ENCODE measurements at places on chromosomes 3 and 15.
A peak's percentile ranks its signal among the peaks of the same experiment; 100 is the strongest.

- DNase-seq, result no peak
These were observed 40.2 kb downstream of the TMEM212 start for GRCh38 chr3:171883257-171883892.

GRCh38 chr15:46312133-46312740 lies 677.4 kb downstream of the SQOR start:
- DNase-seq, result peak; percentile 2

DNA sequence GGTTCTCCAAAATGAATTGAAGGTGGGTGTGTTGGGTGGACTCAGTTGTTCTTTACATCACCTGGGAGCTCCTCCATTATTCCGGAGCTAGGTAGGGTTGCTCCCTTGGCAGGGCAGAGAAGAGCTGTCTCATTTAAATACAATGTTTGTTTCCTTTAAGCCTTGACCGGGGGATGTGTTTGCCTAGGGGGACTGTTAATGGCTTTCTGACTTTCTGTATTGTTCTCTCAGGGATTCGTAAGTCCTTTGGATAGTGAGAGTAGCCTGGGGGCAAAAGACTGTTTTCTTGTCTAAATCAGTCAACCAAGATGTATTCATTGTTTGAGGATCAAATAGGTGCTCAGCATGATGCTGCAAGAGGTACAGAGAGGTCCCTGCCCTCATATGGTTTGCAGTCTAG lies 71.1 kb downstream of the CDAN1 start:
- DNase-seq, result no peak

DNA sequence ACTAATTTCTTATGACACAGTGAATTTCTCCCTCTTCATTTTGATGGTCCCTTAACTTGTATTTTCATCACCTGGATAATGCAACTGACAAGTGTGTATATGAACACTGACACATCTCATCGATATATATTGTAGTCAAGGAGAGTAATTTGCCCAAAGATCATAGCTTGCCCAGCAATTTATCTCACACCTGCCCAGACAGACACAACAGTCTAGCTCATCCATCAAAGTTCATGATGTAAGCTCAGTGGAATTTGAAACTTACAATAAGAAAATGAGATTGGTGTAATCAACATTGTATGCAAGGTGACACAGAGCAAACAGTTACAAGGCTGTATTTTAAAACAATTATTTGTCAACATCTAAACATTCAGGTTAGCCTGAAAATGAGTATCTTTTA lies 805.8 kb downstream of the NAALADL2 start:
- DNase-seq, result no peak

DNA sequence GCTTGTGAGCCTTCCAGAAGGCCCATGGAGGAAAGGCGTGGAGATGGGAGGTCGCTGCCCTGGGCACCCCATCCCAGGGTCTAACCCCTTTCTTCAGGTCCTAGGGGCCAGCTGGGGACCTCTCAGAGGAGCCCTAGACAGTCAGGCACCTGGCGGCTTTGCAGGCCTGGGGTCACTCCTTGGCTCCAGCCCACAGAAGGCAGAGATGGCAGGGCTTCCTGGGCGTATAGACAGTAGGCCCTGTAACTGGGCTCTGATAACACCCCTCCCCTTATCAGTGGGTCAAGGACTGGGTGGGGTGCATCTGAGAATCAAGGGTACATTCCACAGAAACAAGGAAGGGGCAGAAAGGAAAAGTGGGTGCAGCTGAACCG lies 16.7 kb downstream of the ZDHHC19 start:
- DNase-seq, result no peak

GRCh38 chr3:50588759-50589433 lies 19.6 kb downstream of the HEMK1 start:
- no peak for DNase-seq

DNA sequence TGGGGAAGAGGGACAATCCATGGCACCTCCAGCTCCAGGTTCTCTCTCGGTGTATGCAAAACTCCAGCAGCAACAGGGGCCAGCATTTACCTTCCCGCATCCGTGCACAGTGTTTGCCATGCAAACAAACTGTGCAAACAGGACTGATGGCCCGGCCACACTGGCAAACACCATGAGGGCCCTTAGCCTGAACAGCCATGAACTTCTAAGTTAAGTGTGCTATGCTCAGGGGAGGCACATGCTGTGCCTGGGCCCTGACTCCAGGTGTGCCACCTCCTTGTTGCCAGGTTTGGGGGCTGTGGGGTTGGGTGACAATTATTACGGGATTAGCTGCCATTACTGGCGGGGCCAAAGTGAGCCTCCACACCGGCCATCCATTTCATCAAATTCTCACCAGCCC lies 57.5 kb downstream of the CACNA2D2 start:
- DNase-seq, result no peak

DNA sequence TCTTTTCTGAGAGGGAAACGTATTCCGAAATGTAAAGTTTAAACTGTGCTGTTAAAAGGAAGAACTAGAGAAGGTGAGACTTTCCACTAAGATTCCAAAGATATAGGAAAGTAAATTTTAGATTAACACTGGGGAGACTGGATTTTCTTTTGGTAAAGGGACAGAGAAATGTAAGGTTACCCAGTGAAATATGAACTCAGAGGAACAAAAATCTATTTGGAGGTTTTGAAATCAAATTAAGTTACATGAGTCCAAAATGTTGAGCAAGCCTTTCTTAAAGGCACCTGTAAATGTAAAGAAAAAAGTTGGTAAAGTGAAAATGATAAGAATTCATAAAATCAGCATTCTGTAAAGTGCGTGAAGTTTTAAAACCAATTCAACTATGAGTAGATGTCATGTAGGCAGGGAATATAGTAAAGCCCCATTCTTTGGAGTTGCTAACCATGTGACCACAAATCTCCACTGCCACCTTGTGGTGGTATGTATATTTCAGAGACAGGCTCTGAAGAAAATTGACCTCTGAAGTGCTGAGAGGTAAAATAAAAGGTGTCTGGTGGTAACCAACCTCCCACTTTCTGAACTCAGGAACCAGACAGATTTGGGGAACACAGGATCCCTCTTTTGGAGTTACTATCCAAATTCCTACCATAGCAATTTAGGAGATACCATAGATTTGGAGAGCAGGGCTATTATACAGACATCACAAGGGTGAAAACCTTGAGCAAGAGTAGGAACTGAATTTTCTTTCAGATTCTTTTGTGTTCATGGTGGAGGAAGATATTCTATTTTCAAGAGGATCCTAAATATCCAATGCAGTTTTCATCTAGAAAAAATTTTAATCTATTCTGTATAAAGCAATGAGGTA lies 215.3 kb downstream of the ROBO2 start:
- peak; percentile 12 for DNase-seq

- DNase-seq, result no peak
These were observed 102.0 kb downstream of the LMLN start for GRCh38 chr3:198062068-198062465.

DNA sequence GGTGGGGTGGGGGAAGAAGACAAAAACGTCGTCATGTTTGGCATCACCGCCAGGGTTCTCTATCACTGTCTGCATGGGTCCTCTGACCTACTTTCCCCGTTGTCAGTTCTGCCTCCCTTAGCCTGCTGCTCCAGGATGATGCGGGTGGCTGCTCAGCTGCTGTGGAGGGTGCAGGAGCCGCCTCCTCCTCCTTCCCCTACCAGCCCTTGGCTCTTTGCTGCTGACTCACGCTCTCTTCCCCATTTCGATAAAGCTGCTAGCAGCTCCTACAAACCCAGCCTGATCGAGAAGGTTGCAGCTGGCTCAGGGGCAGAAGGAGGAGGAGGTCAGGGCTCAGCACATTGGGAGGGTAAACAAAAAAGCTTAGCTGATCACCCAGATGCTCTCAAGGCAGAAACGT lies 49.5 kb upstream of the SEC13 start:
- DNase-seq, result peak; percentile 66

GRCh38 chr3:122416966-122417365 lies 1.1 kb upstream of the WDR5B start:
- DNase-seq, result no peak

GRCh38 chr15:35852818-35853624 lies 307.1 kb upstream of the DPH6 start:
- DNase-seq, result no peak

- no peak for DNase-seq
These were observed 109.5 kb downstream of the PEX5L start for GRCh38 chr3:179927191-179927590.

DNA sequence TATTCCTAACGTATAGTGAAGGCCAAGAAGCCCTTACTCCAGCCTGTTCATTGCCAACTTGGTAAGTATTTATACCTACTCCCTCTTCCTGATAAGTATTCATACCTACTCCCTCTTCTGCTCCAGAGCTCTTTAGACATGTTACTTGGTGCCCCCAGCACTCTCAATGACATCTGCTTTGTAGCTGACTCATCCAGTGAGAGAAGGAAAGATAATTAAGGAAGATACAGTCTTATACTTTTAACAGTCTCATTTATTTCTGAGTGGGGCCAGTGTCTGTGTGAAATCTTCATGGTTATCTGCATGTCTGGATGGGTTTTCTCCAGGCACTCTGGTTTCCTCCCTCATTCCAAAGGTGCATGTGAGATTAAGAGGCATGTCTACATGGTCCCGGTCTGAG lies 698.7 kb downstream of the FHIT start:
- DNase-seq, result peak; percentile 43

- no peak for DNase-seq
These were observed 13.4 kb upstream of the SELENOT start for GRCh38 chr3:150589759-150590158.

- no peak for DNase-seq
These were observed 85.9 kb upstream of the PRR23E start for GRCh38 chr3:127107002-127107401.

- DNase-seq, result no peak
These were observed 45.1 kb upstream of the EPHB1 start for GRCh38 chr3:134749802-134750553.

- DNase-seq, result peak; percentile 56
These were observed 59.2 kb downstream of the LYZL4 start for GRCh38 chr3:42351207-42351606.

DNA sequence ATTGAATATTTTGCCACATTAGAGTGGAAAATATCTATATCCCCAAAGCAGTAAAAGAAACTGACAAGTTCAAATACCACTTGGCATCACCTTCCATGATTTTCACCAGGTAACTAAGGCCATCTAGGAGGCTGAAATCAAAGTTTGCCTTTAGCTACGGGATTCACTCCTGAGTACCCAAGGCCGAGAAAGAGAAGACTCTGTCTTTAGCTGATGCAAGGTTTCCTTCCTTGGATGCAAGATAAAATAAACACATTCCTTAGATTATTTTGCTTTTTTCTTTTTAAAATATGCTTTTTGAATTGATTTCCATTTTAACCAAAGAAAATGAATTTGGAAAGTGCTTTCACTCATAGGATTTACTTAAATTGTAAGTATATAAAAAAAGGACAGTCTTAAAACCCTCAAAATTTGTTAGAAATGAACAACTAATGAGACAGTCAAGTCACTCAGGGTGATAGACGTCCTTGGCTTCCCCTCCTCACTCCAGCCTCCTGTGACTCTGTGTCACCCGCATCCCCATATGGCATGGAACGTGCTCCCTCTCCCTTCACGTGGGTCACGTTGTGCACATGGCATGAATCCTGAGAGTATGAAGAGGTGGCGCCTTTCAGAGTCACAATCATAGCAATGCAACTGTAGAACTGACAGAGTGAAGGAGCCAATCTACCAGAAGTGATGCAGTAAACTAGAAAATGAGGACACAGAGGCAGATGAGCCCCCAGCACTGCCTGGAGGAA lies 148.4 kb downstream of the RTP4 start:
- no peak for DNase-seq

DNA sequence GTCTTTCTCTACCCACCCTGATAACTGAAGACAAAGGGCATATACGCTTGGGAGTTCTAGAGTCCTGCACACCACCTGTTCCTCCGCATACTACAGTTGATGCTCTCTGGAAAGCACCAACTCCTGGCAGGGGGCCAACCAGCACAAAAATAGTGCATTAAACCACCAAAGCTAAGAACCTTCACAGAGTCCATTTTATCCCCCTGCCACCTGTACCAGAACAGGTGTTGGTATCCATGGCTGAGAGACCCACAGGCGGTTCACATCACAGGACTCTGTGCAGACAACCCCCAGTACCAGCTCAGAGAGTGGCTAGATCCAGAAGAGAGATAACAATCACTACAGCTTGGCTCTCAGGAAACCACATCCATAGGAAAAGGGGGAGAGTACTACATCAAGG lies 114.4 kb upstream of the POU1F1 start:
- DNase-seq, result no peak

- DNase-seq, result no peak
These were observed 7.4 kb downstream of the FAM3D start for GRCh38 chr3:58659051-58659675.

GRCh38 chr15:93028632-93029213 lies 60.3 kb downstream of the RGMA start:
- peak; percentile 89 for DNase-seq

GRCh38 chr3:5423076-5423475 lies 235.6 kb downstream of the EDEM1 start:
- DNase-seq, result no peak

GRCh38 chr3:42368861-42369260 lies 41.5 kb downstream of the LYZL4 start:
- DNase-seq, result no peak

- peak; percentile 48 for DNase-seq
These were observed 21.6 kb downstream of the UACA start for GRCh38 chr15:70741677-70742293.

- DNase-seq, result no peak
These were observed 91.0 kb downstream of the RAD18 start for GRCh38 chr3:8872261-8872660.

DNA sequence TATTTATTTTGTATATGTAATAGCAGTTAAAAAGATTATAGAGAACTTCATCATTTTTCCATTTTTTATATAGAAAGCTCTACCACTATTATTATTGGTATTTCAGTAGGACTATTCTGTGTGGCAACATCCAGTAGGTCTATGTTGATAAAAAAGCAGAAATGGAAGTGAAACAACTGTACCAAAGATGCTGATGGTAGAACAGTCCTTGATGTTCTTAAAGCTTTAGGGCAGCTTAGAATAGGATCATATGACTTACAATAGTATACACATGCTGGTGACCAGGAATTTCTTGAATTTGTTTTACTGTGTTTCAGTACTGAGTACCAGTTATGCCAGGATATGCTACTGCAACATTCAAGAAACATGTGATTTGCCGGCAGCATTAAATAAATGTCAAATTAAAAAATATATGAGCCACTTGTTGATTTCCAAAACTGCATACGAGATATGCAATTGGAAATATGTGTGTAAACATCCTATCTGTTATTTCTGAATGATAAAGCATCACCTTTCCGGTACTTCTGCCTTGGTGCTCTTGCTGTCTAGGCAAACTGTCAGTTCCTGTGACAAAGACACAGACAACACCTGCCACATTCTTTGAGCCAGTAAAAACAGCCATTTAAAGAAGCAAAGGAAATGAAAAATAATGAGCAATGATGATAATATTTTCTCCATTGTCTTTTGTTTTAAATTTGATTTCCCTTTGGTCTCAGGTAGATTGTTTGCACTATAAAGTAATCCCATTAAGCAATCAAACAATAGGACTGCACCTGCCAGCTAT lies 649.2 kb downstream of the ZPLD1 start:
- no peak for DNase-seq

GRCh38 chr3:179935710-179936109 lies 101.0 kb downstream of the PEX5L start:
- no peak for DNase-seq

All from astrocyte (in vitro differentiated cells and primary cell).